ENCODE measurements at places on chromosomes 3 and 15.
A peak's percentile ranks its signal among the peaks of the same experiment; 100 is the strongest.

- H3K4me1 ChIP-seq = no peaks in the 10 kb centered on the region
- no peaks in the 10 kb centered on the region for H3K27me3 ChIP-seq
- H3K27ac ChIP-seq = no peak overlapping the region
- DNase-seq = no peak
- no peak overlapping the region for H3K4me3 ChIP-seq
Observed at GRCh38 chr3:86929046-86929445, 61.9 kb downstream of the VGLL3 start.

GRCh38 chr3:157174290-157174648, 14.3 kb upstream of the CCNL1 start:
- peaks cover 25% of the 10 kb centered on the region for H3K4me1 ChIP-seq
- no peaks in the 10 kb centered on the region for H3K27me3 ChIP-seq
- peak overlapping the region; percentile 98 for H3K27ac ChIP-seq
- H3K36me3 ChIP-seq = no peaks in the 10 kb centered on the region

DNA sequence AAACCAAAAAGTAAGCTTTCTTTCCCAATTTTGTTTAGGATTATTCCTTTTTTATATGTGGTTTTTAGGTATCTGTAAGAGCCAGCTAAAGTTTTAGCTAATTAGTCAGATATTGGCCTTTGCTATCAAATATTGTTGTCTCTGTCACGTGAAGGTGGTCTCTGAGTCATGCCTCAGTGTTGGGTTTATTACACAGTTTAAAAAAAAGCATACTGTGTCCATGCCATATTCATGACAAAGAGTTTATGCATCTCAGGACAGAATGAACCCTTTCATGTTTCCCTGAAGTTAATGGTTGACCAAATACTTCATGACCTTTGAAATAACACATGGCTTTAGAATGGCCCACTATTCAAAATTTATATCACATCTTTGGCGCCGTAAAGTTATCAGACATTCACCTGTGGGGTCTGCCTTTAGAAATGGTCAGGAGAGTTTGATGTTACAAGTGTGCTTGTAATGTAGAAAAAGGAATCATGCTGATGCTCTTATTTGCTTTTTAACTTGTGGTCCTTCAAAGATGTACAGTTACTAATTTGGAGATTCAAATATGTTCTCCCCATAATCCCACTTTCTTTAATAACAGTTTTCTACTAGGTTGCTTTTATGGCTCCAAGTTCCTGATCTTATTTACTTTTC, 101.5 kb downstream of the MYRIP start:
- peaks cover 3% of the 10 kb centered on the region for H3K27me3 ChIP-seq
- no peak for DNase-seq
- H3K27ac ChIP-seq = no peak overlapping the region
- H3K4me1 ChIP-seq = no peaks in the 10 kb centered on the region

DNA sequence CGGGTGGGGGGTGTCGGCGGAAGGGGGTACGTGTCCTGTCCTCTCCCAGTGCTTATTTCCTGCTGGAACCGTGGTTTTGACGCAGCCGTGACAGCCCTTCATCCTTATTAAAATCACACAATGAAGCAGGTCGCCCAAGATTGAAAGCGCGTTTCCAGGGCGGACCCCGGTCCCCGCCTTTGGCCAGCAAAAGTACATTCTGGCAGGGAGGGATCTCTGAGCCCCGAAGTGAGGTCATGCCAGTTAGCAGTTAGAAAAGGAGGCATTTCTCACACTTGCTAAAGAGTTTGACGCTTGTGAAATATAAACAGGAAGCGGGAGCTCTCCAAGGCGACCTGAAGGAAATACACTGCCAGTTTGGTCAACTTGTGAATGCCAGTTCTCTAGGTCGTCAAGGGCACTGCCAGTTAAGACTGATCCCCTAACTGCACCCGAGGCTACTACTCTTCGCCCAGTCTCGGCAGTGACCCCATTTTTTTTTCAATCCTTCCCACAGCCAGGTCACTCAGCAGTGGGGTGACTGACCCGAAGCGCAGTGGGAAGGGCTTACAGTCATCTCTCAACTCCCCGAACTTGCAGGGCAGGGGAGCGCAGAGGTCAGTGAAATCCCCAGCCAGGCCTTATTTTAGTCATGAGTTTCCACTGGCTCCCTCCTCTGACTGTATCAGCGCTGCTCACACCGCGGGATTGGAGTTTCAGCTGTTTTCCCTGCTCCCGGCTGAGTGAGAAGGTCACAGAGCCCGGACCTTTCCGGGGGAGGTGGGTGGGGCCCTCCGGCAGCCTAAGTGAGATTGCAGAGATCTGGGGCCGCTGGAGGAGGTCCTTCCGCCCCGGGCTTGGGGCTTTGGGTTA, 2.0 kb upstream of the BHLHE40 start:
- H3K4me1 ChIP-seq = peaks cover 35% of the 10 kb centered on the region
- H3K27ac ChIP-seq = peak overlapping the region; percentile 100
- H3K27me3 ChIP-seq = no peaks in the 10 kb centered on the region
- no peaks in the 10 kb centered on the region for H3K36me3 ChIP-seq

DNA sequence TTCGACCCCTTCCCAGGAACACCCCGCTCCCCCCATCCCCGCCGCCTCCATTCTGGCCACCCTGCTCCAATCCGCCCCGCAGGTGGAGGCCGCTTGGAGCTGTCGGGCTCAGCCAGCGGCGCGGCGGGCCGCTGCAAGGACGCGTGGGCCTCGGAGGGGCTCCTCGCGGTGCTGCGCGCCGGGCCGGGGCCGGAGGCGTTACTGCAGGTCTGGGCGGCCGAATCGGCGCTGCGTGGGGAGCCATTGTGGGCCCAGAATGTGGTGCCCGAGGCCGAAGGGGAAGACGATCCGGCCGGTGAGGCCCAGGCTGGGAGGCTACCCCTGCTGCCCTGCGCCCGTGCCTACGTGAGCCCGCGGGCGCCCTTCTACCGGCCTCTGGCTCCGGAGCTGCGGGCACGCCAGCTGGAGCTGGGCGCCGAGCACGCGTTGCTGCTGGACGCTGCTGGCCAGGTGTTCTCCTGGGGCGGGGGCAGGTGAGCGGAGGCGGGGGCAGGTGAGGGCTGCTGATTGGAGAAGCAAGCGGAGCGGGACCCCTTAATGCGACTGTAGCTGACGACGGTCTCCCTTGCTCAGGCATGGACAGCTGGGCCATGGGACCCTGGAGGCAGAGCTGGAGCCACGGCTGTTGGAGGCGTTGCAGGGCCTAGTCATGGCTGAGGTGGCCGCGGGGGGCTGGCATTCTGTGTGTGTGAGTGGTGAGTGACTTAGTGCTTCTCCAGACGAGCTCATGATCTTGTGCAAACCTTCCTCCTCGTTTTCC, 2.5 kb downstream of the RCCD1 start:
- no peaks in the 10 kb centered on the region for H3K27me3 ChIP-seq
- H3K4me1 ChIP-seq = peaks cover 14% of the 10 kb centered on the region
- DNase-seq = no peak
- no peak overlapping the region for H3K27ac ChIP-seq
- H3K4me3 ChIP-seq = no peak overlapping the region

DNA sequence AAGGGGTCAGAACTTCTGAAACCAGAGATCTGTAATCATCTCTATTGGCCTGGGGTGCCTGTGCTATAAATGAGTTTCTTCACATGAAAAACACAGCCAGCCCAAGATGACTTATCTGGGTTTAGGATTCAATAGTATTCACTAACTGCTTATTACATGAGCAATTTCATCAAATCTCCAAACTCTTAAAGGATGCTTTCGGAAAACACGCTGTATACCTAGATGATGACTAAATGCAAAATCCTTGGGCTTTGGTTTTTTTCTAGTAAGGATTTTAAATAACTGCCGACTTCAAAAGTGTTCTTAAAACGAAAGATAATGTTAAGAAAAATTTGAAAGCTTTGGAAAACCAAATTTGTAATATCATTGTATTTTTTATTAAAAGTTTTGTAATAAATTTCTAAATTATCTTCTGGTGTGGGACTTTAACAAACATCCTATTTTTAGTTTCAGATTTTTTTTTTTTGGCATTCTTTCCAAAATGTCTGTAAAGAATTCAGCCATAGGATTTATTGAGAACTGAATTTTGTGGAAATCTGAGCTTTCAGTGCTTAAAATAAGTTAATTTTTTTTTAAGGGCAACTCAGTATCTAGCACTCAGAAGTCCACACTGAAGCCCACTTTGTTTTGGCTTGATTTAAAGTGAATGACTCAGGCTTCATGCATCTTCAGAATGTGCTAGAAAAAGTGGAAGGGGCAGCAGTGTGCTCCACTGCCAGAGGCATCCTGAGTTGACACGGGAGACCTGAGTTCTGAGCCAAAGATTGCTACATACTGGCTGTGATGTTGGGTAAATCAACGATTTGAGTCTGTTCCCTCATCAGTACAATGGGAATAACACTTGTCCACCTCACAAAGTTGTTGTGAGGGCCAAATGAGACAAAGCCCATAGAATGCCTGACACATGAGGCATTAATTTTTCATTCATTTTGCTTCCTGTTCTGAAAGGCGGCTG, 18.7 kb downstream of the TMEM43 start:
- peaks cover 14% of the 10 kb centered on the region for H3K36me3 ChIP-seq
- no peaks in the 10 kb centered on the region for H3K27me3 ChIP-seq
- DNase-seq = no peak
- peak overlapping the region; percentile 94 for H3K27ac ChIP-seq
- H3K4me1 ChIP-seq = peaks cover 55% of the 10 kb centered on the region
- H3K4me3 ChIP-seq = peak overlapping the region; percentile 10

DNA sequence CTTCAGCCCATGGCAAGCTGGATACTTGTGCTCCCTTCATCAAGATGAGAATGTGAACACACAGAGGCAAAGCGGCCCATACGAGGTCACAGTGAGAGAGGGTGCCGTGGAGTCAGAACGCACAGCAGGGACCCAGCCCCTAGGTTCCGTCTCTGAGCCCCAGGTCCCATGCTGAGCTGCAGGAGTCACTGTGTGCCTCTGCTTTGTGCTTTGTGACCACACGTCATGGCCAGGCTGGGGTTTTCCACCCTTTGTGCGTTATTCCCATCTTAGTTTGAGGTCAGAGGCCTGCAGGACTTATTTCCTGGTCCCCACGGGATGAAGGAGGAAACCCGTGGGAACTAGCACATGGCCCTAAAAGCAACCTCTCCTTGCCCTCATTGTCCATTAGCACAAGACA, 140.3 kb downstream of the TJP1 start:
- H3K27me3 ChIP-seq = no peaks in the 10 kb centered on the region
- no peak for DNase-seq
- no peaks in the 10 kb centered on the region for H3K36me3 ChIP-seq
- no peak overlapping the region for H3K27ac ChIP-seq
- no peaks in the 10 kb centered on the region for H3K4me1 ChIP-seq

GRCh38 chr3:183493296-183494045, 62.0 kb downstream of the KLHL6 start:
- no peak overlapping the region for H3K4me3 ChIP-seq
- H3K36me3 ChIP-seq = no peaks in the 10 kb centered on the region
- H3K4me1 ChIP-seq = no peaks in the 10 kb centered on the region
- no peaks in the 10 kb centered on the region for H3K27me3 ChIP-seq
- no peak overlapping the region for H3K27ac ChIP-seq

- no peak for DNase-seq
- H3K36me3 ChIP-seq = no peaks in the 10 kb centered on the region
- no peaks in the 10 kb centered on the region for H3K27me3 ChIP-seq
- H3K4me1 ChIP-seq = peaks cover 7% of the 10 kb centered on the region
- no peak overlapping the region for H3K27ac ChIP-seq
Observed at GRCh38 chr3:150699068-150699639, 4.6 kb downstream of the ERICH6 start.

DNA sequence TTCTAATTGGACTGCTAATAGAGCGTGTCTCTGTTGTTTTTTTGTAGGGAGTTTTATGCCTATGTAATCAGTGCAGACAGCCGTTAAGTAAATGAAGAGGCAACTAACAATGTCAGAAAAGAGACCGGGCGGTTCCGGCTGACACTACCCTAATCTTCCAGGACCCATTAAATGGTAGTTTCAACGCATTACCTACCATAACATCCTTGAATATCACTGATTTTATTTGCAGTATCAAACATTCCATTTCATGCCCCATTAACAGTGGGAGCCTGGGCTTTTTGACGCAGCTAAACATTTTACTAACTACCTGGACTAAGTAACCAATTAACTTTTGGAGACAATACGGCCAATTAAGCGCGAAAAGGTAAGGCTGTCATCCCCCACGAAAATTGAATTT, 832.9 kb upstream of the NR2F2 start:
- no peaks in the 10 kb centered on the region for H3K27me3 ChIP-seq
- no peak overlapping the region for H3K4me3 ChIP-seq
- no peaks in the 10 kb centered on the region for H3K36me3 ChIP-seq
- no peak for DNase-seq
- no peaks in the 10 kb centered on the region for H3K4me1 ChIP-seq
- H3K27ac ChIP-seq = no peak overlapping the region

DNA sequence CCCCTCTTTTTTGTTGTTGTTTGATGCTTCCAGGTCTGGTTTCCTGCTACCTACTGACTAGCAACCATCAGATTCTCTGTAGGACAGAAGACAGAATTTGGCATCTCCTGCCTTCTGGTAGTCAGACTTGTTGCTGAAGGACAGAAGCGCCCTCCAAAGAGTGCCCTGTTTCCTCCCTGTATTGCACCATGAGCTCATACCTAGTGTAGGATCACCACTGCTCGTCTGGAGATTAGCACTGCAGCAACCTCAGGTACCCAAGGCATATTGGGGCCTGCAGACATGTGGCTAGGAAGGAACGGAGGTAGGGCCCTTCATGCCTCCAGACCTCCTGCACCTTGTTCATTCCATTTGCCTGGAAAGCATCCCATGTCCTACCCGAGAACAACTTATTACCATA, 78.1 kb downstream of the NPTN start:
- no peaks in the 10 kb centered on the region for H3K36me3 ChIP-seq
- no peaks in the 10 kb centered on the region for H3K27me3 ChIP-seq
- H3K4me3 ChIP-seq = no peak overlapping the region
- DNase-seq = no peak

GRCh38 chr15:25954398-25954797, 91.3 kb upstream of the ATP10A start:
- DNase-seq = no peak
- H3K27me3 ChIP-seq = no peaks in the 10 kb centered on the region
- H3K4me1 ChIP-seq = no peaks in the 10 kb centered on the region
- no peaks in the 10 kb centered on the region for H3K36me3 ChIP-seq
- H3K4me3 ChIP-seq = no peak overlapping the region

All from CD8-positive, alpha-beta memory T cell (primary cell).